ENCODE measurements at places on chromosomes 11 and 22.

GRCh38 chr22:23580576-23581259 lies 628 bp upstream of the IGLL1 start:
- no peak for DNase-seq

DNA sequence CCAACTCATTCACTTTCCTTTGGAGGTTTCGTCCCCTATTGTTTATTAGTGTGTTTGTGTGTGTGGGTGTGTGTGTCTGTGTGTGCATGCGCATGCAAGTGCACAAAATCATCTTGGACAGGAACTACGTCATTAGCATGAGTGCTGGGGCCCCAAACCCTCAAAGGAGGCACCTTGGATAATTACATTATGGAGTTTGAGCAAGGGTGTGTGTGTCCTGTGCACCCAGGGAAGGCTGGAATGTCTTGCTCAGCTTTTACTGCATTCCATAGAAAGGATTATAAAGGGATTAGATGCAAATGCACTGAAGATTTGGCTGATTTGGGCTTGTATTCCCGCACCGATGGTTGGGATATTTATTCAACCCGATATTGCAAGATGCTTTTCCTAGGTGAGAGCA lies 203.4 kb upstream of the NAV2 start:
- DNase-seq, result no peak

DNA sequence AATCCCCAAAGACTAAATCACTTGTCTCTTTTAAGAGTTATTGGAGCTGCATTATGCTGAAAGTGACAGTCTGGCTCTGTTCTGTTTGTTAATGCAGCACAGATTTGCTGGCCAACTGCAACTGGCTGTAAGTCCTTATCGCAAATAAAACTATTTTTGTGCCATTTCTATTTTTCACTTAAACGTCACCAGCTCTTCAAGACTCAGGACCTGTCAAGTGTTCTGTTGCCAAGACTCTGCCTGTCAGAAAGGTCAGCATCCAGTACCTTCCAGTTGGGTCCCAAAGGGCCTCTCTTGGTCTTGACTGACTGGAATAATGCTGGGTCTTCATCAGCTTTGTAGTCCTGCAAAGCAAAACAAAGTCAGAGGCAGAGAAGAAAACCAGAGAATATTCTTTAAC lies 45.6 kb downstream of the PITPNB start:
- DNase-seq, result no peak

DNA sequence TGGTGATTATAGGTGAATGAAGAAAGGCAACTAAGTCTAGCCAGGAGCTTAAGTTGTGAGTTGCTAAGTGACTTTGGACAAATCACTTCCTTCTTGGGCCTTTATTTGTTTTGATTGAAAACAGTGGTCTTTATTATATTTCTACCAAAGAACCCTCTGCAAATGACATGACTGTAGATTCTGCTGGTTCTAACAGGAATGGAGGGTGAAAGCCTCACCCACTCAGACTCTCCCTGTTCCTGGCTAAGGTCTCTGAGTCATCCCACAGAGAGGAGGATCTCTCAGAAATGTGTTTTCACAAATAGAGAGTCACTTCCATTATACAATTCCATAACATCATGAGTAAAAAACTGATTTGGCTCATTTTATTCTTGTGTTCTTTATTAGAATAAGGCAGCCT lies 583.9 kb upstream of the LRRC4C start:
- no peak for DNase-seq

- no peak for DNase-seq
These were observed 158.2 kb downstream of the TTC28 start for GRCh38 chr22:28521451-28521850.

DNA sequence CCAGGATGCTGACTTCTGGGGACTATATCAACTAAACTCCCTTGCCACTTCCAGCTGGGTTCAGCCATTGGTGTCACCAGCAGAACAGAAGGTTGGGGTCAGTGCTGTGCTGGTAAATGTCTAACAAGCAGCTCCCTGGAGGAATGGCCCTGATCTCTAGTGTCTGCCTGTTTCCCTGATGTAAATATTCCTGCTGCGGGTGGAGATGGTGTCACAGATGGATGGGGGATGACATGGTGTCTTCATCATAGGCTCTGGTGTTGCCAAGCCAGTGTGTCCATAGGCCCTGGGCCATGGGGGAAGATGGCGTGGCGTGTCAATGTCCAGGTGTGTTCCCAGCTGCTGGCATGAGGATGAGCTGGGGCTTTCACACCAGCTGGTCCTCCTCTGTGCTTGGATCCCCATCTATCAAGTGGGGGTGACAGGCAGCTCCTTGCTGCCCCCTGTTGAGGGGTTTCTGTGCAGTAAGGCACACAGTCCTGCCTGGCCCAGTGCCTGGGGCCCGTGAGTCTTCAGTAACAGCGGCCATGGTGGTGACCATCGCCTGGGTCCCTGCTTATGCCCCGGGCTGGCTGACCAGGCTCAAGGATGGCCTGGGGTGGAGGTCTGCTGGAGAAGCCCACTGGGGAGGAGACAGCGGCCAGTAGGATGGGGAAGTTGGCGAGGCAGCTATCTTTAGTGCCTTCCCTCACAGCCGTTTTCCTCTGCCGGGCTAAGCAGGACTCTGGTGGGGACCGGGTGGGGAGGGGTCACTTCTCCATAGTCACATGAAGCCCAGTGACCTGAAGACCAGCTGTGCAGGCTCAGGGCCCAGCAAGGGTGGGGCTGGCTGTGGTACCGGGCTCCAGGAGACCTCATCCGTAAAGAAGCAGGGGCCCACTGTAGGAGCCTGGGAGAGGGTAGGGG lies 12.7 kb downstream of the RPL3 start:
- DNase-seq, result peak; percentile 55

DNA sequence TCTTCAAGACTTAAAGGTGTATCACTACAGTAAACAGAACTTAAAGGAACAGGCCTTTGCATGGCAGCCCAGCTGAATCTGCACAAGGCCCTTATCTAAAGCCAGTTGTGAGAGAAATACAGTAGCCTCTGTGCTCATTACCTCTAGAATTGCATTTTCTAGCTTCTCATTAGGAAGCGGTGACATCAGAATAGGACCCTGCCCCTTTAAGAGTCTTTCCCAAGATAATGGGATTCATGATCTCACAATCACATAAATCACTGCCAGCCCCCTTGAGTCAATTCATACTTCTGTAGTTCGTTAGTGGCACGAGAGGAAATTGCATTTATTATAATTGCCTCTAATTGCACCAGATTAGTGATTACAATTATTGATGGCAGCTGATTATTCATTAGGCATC lies 170.3 kb downstream of the NTM start:
- DNase-seq, result no peak

DNA sequence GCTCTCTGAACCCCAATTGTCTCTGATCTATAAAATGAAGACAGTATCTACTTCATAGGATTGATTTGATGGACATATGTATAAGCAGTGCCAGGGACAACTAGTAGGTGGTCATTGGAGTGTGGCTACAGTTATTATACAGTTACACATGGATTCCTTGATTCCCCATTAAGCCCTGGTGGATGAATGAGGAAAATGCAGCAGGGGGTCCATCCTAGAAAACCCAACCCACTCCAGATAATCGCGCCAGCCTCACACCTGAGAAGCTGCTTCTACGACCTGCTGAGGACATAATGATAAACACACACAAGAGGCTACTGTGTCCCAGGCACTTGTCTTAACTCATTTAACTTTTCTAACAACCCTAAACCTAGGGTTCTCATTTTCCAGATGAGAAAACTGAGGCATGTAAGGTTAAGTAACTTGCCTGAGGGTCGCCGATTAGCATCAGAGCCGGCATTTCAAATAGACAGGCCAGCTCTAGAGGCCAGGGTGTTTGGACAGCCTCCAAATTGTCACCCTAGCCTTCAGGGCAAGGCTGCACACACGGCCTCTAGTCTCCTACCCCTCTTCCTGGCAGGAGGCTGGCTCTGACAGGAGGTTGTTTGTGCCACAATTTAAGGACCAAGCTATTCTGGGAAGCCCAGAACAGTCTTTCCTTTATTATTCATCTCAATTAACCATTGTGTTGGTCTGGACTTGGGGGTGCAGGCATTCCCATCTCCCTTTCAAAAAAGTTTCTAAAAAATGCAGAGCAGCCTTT lies 3.8 kb upstream of the C11orf91 start:
- no peak for DNase-seq

GRCh38 chr11:95108671-95109551 lies 19.3 kb downstream of the ENDOD1 start:
- DNase-seq, result no peak
